ENCODE measurements at places on chromosomes 5 and 9.

GRCh38 chr9:79300068-79300467 is 271.7 kb upstream of the TLE4 start:
- DNase-seq: no peak

- DNase-seq: no peak
Measured at GRCh38 chr9:77022783-77023440, 3.5 kb downstream of the FOXB2 start.

GRCh38 chr9:95770653-95771131 is 104.8 kb upstream of the ERCC6L2 start:
- no peak for DNase-seq

GRCh38 chr5:147339313-147339712 is 104.5 kb downstream of the STK32A start:
- no peak for DNase-seq

- no peak for DNase-seq
Measured at GRCh38 chr9:105993116-105993854, 298.9 kb downstream of the TMEM38B start.

- no peak for DNase-seq
Measured at GRCh38 chr9:134454476-134454857, 128.2 kb downstream of the RXRA start.

DNA sequence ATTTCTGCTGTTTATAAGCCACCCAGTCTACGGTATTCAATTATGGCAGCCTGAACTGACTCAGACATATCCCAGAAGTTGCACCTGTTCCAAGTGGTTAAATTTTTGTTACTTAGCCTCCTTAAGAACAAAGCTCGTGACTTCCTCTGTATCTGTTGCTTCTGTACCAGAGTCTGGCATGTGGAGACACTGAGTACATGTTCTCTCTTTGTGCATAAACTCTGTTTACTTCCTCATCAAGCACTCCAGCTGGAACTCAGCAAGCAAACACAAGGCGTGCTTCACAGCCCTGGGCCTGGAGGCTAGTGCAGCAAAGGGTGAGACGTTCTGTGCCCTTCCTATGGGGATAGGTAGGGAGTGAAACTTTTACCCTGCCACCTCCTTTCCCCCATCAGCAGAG is 19.0 kb downstream of the C9orf152 start:
- DNase-seq: no peak

- DNase-seq: no peak
Measured at GRCh38 chr9:81468084-81468595, 221.2 kb downstream of the TLE1 start.

- DNase-seq: no peak
Measured at GRCh38 chr9:36924071-36924470, 110.0 kb downstream of the PAX5 start.

DNA sequence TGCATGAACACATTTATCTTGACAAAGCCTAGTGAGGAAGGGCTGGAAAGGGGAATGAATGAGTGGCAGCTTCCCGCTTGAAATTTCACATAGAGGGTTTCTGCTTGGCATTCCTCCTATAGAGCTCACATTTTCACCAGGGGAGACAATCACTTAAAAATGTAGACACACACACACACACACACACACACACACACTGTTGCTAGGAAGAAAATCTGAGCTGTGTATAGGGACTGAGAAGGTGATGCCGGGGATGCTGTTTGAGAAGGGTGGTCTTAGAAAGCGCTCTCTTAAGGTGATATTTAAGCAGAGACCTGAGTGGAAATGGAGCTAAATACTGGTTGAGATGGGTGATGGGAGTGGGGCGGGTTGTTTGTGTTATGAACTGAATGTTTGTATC is 70.4 kb downstream of the LRRC70 start:
- DNase-seq: no peak

DNA sequence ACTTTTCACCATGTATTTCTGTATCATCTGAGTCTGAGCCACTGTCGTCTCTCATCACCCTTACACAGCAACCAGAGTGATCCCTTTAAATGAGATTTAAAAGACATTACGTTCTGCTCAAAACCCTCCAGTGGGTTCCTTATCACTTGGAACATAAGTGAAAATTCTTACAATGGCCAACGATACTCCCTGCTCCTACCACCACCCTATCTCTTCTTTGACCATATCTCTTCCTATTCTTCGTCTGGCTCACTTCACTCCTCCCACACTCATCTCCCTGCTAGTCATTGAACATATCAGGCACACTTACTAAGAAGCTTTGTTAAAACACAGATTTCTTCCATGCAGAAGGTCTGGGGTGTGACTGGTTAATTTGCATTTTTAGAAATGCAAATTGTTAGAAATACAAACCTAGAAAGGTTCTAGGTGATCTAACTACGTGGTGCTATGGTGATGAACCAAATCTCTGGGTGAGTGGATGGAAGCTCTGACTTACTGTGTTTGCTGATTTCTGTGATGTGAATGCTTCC is 166.6 kb upstream of the CD180 start:
- DNase-seq: no peak

GRCh38 chr5:170483701-170484458 is 19.9 kb upstream of the KCNIP1 start:
- DNase-seq: no peak

DNA sequence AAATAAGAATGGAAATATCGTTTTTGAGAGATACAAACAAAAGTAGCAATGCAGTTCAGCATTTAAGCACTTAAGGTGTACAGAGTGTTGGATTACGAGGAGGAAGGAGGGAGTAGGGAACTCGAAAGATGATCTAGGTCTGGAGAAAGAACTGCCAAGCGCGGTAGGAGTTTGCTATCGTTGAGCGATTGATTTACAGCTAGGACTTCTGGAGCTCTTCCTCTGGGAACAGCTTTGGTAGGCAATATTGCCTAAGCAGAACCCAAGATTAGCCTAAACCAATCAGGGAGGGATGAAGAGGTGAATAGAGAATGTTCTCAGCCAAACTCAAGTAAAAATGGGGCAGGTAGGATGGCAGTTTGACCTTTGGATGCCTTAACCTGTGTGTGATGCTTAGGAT is 965 bp downstream of the CLTA start:
- DNase-seq: no peak

DNA sequence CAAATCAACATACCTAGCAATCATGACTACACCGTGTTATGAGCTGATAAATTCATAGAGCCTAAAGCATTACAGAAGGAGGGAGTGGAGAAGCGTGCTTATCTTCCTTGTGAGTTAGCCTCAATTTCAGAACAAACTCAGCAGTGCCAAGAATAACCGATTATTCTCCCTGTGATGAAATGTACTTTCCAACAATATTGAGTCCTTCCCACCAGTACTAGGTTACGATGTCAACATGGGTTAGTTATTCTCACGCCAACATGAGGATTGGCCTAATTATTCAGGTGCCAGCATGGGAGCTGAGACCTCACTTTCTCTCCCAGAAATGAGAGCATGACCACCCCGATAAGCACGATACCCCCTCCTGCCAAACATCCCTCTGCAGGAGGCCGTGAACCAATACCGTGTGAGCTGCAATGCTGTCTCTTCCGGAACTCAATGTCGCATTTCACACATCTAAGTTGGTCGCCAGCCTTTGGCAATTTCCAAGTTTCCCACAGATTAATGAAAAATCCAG is 193.7 kb downstream of the ENC1 start:
- no peak for DNase-seq

DNA sequence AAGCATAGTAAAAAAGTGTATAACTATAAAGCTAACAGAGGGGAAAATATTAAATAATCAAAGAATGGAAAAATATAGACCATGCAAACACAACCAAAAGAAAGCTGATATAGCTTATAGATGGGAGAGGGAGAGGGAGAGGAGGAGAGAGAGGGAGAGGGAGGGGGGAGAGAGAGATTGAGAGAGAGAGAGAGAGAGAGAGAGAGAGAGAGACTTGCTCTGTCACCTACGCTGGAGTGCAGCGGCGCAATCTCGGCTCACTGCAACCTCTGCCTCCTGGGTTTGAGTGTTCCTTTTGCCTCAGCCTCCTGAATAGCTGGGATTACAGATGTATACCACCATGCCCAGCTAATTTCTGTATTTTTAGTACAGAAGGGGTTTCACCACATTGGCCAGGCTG is 110.6 kb downstream of the RAPGEF6 start:
- no peak for DNase-seq

DNA sequence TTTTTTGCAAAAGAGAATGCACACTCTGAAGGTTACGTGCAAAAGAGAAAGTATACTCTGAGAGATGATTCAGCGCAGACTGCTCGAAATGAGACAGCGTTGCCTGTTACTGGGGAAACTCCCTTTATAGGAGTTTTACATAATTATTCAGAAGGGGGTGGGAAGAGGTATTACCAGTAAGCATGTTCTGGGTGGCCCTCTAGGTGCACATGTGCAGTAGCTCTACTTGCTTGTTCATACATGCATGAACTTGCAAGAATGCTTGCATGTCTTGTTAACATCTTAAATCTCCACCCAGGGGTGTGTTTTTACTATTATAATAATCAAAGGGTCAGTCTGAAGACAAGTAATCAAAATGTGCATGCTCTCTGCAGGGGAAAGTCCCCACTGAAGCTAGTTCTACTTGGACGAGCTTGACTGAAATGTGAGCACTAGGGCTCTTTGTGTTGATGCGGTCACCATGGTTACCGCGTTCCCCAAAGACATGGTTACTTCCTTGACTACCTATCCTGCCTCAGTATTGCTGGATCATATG is 75.5 kb downstream of the SGCD start:
- peak; percentile 64 for DNase-seq

DNA sequence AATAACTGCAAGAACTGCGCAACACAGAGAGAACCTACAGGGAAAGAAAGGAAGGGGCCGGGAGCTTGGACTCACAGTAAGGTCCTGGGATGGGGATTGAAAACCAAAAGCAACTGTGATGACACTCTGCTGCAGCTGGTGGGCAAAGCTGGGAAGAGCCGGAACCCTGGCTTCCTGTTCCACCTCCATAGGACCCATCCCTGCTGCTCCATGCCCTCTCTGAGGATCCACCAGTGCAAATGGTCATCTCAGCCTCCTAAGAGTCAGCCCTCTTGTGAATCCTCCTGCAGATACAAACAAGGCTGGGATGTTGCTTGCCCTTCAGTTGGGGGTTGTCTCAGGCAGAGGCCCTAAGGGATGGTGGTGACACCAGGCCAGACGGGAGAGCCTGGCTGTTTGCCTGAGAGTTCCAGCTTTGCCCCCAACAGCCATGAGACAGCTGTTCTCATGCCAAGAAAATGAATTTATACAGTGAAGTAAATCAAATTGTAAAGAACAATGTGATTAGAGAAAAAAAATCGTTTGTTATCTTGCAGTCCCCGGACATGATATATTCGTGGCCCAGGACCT is 90.8 kb downstream of the TENT4A start:
- no peak for DNase-seq

- no peak for DNase-seq
Measured at GRCh38 chr5:110072651-110073050, 382.9 kb downstream of the MAN2A1 start.

GRCh38 chr5:168809218-168809617 is 230.1 kb upstream of the PANK3 start:
- no peak for DNase-seq

- no peak for DNase-seq
Measured at GRCh38 chr5:60447488-60447920, 252.5 kb downstream of the DEPDC1B start.

GRCh38 chr9:2181792-2182191 is 166.6 kb downstream of the SMARCA2 start:
- peak; percentile 8 for DNase-seq

DNA sequence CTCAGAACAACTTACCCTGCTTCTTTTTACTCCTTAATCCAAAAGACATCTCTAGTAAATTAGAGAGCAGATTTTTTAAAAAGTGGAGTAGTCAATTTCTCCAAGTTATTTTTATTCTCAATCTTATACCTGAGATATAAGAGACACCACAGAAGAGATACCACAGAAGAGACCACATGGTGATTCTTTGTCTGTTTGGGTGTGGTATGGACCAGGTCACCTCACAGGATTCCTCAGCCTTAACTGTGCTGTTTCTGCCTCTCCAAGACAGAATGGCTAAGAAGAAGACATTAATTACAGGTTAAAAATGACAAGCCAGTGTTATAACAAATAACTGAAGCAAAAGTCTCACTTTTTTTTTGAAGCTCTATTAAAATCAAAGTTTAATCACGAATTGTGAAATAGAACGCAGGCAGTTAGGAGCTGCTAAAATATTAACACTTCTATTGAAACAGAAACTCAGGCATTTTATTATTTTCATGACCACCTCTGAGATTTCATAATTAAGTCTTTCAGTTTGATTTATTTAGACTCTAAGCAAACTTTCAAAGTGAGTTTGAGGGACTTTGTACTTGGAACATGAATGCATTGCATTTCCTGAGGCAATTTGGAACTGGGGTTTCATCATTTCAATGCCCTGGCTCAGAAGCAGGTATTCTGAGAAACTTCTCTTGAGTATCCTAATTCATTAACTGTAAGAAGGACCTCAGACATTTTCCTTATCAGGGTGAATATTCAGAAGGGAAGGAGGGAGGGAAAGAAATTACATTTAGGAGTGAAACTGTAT is 280.7 kb downstream of the KCTD16 start:
- no peak for DNase-seq

- DNase-seq: no peak
Measured at GRCh38 chr5:38979535-38979934, 94.7 kb downstream of the RICTOR start.

DNA sequence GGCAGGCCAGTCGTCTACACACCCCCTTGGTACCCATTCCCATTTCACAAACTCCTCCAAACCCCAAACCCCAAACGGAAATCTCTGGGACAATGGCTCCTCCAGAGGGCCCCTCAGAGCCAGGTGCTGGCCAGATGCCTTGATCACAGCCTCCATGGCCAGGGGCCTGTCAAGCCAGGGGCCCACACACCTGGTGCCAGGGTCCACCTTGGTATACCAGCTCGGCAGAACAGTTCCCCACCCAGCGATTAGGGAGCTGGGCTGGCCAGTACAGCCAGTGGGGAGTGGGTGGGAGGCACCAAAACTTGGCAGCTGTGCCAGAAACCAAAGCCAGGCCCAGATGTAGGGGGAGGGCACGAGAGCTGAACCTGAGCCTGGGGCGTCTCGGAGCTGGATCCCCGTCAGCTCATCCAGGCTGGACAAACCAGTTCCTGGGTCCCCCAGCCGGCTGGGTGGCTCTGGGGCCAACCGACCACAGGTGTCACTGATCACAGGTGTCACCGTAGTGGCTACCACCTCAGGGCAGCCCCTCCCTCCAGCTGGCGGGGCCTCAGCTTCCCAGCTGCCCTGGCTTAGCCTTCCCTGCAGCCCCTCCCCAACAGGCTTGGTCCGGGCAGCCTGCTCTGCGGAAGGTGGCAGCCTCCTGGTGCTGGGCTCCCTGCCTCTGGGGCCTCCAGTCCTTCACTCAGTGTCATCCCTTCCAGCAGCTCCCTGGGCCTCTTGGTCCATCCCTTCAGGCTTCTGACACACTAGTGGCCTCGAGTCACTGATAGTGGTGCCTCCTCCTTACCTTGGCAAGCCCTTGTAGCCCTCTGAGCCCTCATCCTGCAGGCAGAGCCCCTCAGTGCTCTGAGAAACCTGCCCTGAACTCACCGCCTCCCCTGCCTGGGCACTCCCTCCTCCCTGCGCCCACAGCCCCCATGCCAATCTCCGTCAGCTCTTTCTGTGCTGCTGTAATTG is 6.6 kb upstream of the RMND5B start:
- no peak for DNase-seq

- DNase-seq: no peak
Measured at GRCh38 chr5:122940890-122941289, 95.5 kb downstream of the SNX24 start.

Data from activated naive CD4-positive, alpha-beta T cell treated with Interleukin-2 at 50 U/mL for 16 hours (primary cell).